ENCODE measurements at places on chromosomes 12 and 14. TPM values are rescaled to one million over a fixed set of nuclear protein-coding genes. Genes with fewer than 3 reads are reported as not detected.

DNA sequence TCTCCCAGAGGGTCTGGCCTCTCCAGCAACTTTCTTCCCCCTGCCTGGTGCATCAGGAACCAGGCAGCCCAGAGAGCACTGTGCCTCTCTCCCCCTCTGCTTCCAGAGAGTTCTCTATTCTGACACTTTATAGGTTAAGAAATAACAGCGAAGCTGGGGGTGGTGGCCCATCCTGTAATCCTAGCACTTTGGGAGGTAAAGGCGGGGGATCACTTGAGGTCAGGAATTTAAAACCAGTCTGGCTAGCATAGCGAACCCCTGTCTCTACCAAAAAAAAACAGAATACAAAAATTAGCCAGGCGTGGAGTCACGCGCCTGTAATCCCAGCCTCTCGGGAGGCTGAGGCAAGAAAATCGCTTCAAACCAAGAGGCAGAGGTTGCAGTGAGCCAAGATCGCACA is 58.3 kb downstream of the ESRRB start:
- DNase-seq: no peak

DNA sequence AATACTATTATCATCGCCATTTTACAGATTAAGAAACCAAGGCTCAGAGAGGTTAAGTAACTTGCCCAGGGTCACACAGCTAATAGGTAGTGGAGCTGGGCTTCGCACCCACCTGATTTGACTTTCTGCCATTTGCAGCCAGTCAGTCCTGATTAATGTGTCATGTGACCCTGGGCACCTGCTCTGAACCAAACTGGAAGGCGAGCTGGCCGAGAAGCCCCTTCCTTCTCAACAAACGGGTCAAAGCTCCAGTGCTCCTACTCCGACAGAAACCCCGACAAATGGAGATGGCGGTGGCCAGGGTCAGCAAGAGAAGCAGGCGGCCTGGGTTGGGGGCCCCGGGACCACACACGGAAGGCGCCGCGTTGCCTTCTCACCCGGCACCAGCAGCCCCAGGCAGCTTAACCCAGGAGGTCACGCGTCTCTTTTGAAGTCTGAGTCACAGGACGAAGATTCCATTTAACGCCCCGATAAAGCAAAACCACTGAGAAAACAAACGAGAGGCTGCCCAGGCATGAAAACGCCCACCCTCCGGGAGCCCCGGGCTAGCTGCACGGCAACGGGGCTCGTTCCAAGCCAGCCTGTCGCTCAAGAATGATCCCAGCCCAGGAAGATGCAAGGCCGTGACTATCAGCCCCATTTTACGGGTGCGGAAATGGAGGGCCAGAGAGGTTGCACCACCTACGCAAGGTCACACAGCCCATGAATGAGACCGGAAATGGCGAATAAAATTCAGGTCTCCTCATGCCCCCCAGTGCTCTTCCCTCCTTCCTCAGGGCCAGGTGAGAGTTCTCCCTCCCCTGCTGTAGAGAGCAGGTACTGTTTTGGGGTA is 124.8 kb downstream of the SCARB1 start:
- no peak for DNase-seq

Gene NRL
- 1.9 TPM for total RNA-seq

Gene AQP6
- not detected for total RNA-seq

Gene WSB2
- total RNA-seq: 25.8 TPM

DNA sequence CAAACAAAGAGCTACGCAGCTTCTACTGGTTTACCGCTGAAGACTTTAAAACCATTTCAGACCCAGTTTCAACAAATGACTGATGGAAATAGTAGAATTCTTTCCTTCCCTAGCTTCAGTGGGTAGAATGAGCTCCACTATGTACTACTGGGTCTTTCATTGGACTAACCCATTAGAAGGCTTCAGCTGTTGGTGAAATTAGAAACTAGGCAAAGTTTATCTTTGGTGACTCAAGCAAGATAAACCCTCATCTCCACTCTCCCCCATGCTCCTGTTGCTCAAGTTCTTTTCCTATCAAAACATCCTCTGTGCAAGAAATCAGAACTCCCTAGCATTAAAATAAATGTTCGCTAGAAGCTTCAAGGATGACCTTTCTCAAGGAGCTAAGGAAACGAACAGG is 159.2 kb downstream of the PAWR start:
- no peak for DNase-seq

GRCh38 chr12:52044292-52044983 is 6.8 kb upstream of the NR4A1 start:
- DNase-seq: no peak

Gene NAV3
- total RNA-seq: not detected

Gene P2RX2
- not detected for total RNA-seq

DNA sequence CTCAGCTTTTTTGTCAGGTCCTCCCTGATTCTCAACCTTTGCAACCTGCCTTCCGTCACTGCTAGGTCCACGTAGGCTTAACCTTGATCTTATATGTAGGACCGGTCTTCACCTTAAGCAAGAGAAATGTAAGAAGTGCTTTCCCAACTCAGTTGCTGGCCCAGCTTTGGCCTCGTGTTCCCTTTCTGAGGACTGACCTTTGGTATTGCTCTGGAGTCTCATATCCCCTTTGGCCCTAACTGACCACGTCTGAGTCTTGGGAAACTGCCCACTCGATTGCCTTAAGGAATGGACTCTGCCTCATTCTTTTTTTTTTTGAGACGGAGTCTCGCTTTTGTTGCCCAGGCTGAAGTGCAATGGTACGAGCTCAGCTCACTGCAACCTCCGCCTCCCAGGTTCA is 8.0 kb downstream of the ACOT6 start:
- no peak for DNase-seq

Gene AMN1
- total RNA-seq: 12.2 TPM

- DNase-seq: no peak
Measured at GRCh38 chr14:77883131-77883846, 83.4 kb downstream of the ADCK1 start.

DNA sequence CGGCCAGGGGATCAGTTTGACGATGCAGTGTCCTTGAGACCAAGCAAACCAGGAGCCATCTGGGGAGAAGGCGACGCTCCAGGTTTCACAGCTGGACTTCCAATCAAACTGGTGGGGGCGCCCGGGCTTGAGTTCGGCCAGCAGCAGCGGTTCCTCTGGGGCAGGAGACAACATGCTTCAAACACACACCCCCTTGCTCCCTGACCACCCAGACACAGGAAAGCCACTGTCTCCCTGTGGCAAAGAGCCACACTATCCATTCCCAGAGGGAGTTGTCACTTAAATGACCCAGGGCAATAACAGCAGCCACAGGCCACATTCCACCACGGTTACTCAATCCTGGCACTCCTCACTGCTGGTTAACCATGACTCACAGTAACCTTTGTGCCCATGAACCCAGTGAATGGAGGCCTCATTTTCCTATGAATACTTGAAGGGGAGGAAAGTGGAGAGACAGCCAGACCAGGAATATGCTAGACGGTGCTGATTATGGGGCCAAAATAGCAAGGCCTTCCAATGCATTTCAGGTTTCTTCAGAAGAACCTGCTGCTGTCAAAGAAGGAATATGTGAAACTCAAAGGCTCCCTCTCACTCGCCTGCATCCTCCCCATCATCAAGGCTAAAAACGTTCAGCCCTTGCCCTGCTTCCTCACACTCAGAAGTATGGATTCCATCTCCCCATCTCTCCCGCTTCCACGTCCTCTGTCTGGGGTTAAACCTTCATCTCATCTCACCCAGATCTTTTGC is 8.5 kb downstream of the WSB2 start:
- DNase-seq: no peak

Gene NUDT4
- total RNA-seq: 46.0 TPM

Gene KRT83
- total RNA-seq: not detected

Gene USP44
- 5.9 TPM for total RNA-seq

Gene HNF1A
- total RNA-seq: not detected

Measured in T-cell (primary cell).